ENCODE measurements at places on chromosomes 3 and 15. TPM values are rescaled to one million over a fixed set of nuclear protein-coding genes. Genes with fewer than 3 reads are reported as not detected.

- H3K27me3 ChIP-seq: no peaks in the 10 kb centered on the region
- H3K4me3 ChIP-seq: no peak overlapping the region
- DNase-seq: no peak
- no peaks in the 10 kb centered on the region for H3K36me3 ChIP-seq
- H3K27ac ChIP-seq: no peak overlapping the region
- no peaks in the 10 kb centered on the region for H3K4me1 ChIP-seq
These were observed 172.1 kb downstream of the TBC1D2B start for GRCh38 chr15:77905301-77905920.

GRCh38 chr3:142272200-142272891 lies 47.0 kb upstream of the GK5 start:
- H3K4me3 ChIP-seq: no peak overlapping the region
- H3K27me3 ChIP-seq: no peaks in the 10 kb centered on the region
- no peaks in the 10 kb centered on the region for H3K4me1 ChIP-seq
- DNase-seq: no peak

DNA sequence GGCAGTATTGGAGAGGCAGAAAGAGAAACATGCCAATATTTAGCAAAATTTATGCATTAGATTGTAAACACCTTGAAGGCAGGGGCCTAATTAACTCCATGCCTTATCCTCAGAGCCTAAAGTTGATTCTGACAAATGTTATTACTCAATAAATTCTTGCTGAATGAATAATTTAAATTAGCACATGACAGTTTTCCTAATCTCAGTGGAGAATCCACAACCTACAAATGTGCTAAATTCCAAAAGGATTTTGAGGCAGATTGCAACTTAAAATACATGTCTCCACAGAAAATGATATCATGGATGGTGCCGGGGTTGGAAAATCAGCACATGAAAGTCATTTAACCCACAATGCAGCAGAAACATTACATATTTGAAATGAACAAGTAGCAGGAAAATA lies 41.1 kb upstream of the NANOGP8 start:
- no peak overlapping the region for H3K27ac ChIP-seq
- no peaks in the 10 kb centered on the region for H3K4me1 ChIP-seq
- no peaks in the 10 kb centered on the region for H3K36me3 ChIP-seq
- H3K27me3 ChIP-seq: no peaks in the 10 kb centered on the region

DNA sequence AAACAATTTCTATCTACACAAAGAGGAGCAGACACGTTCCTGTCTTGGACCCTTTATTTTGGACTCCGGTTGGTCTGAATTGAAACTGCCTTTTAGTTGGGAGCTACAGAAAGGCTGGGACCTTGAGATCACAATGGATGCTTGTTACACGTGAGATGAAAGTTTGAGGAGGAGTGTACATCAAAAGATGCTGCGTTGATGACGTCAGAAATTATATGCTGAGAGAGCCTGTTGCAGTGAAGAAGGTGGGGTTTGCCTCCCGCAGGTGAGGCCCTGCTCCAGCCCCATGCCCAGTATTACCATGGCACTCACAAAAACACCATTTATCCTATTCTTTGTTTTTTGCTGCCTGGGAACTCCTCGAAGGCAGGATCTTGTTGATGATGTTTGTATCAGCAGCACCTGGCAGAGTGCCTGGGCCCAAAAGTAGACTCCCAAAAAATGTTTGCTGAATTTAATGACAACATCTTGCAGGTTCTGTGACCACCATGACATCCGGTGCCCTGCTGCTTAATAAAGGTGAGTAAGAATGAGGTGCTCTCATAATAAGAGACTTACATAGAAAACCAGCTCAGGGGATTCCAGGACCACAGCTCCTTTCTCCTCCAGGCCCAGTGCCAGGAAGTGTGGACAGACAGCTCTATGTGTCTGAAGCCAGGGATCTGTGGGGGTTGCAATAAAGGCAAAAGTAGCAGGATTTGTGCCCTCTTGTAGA lies 136.1 kb upstream of the UBE2E1 start:
- H3K27me3 ChIP-seq: no peaks in the 10 kb centered on the region
- no peaks in the 10 kb centered on the region for H3K4me1 ChIP-seq
- H3K27ac ChIP-seq: no peak overlapping the region
- H3K4me3 ChIP-seq: no peak overlapping the region
- no peaks in the 10 kb centered on the region for H3K36me3 ChIP-seq

DNA sequence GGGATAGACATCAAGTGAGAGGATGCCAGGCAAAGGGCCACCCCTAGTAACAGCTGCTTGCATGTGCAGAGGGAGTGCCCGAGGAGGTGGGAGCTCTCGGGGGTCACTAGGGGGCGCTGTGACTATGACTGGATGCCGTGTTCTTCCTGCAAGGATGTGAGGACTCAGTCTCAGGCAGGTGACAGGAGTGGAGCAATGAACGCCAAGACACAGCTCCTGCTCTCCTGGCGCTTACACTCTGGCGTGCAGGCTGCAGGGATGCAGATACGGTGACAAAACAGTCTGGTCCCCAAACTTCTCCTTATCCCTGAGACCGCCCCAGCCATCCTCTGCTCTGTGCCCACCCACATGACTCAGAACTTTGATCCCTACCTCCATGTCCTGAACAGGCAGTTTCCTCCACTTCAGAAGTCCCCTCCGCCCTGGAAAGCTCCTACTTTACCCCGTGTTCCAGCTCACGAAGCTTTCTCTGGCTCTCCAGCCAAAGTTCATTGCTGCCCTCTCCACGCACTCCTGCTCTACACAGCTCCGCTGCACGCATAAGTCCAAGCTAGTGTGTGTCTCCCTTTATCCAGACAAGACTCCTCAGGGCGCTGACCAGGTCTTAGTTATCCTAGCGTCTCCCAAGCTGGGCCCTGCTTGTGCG lies 14.7 kb downstream of the RHOV start:
- no peak overlapping the region for H3K4me3 ChIP-seq
- peak; percentile 79 for DNase-seq
- H3K27ac ChIP-seq: peak overlapping the region; percentile 48

Gene CCDC14
- 49.5 TPM for total RNA-seq

Gene CFAP100
- total RNA-seq: not detected

Gene POLQ
- 0.64 TPM for total RNA-seq

Gene TP63
- 20.0 TPM for total RNA-seq

- H3K27ac ChIP-seq: no peak overlapping the region
- H3K4me3 ChIP-seq: no peak overlapping the region
- H3K4me1 ChIP-seq: no peaks in the 10 kb centered on the region
- no peak for DNase-seq
These were observed 99.9 kb upstream of the CNTN4 start for GRCh38 chr3:1998739-1999138.

Gene DNAJA4
- 28.1 TPM for total RNA-seq

DNA sequence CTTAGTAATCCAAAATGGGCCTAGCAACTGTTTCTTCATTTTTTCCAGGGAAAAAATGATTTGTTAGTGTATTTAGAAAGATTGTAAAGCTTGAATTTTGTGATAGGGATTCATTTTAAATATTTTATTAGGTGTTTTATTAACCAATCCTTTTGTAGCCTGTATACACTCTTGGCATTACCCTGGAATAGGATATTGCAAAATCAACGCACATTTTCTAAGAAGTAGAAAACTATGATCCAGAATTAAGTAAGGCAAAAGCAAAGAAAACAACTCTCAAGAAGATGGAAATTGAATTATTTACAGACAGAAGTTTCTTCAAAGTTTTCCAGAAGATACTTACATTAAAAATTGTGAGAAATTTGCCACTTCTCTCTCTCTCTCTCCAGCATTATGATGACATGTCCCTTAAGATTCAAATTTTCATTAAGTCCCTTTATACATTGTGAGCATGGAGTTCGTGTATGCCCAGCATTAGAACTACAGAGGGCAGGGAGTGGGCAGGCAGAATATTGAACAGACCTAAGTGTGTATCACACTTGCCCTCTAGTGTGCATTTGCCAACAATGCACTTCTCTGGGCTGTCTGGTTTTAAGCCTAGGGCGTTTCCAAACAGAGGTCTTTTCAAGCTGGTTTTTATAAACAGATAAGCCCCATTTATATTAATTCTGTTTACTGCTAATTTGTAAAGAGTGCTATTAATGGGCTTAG lies 28.5 kb upstream of the CMSS1 start:
- DNase-seq: no peak
- no peaks in the 10 kb centered on the region for H3K36me3 ChIP-seq
- no peaks in the 10 kb centered on the region for H3K4me1 ChIP-seq
- H3K27ac ChIP-seq: no peak overlapping the region

DNA sequence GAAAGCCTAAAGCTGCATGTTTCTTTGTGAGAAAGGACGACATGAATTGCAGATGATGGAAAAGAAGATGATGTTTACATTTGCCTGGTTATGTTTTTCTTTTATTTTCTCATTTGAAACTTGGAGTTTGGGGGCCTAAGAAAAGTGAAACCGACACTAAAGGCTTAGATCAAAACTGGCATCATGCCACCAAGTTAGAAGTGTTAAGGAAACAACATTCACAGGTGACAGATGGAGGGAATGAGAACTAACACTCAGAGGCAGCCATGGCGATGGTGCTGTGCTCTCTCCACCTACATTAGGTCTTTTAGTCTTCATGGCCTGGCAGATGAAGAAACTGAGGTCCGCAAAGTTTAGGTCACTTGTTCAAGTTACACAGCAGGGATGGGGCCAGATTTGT lies 923.6 kb downstream of the TUSC7 start:
- H3K27ac ChIP-seq: no peak overlapping the region
- no peak for DNase-seq
- no peaks in the 10 kb centered on the region for H3K36me3 ChIP-seq

- H3K27ac ChIP-seq: no peak overlapping the region
- no peaks in the 10 kb centered on the region for H3K36me3 ChIP-seq
- peak overlapping the region; percentile 24 for H3K4me3 ChIP-seq
These were observed 128.8 kb upstream of the PRR23C start for GRCh38 chr3:139173372-139174108.

Gene GABRB3
- total RNA-seq: 1.8 TPM

GRCh38 chr3:168497741-168498140 lies 402.0 kb upstream of the GOLIM4 start:
- H3K27ac ChIP-seq: no peak overlapping the region
- H3K4me1 ChIP-seq: no peaks in the 10 kb centered on the region
- H3K4me3 ChIP-seq: no peak overlapping the region

Gene ACAN
- under 0.01 TPM for total RNA-seq

Gene WNT7A
- total RNA-seq: not detected

- H3K4me1 ChIP-seq: no peaks in the 10 kb centered on the region
- peaks cover under 1% of the 10 kb centered on the region for H3K27me3 ChIP-seq
- H3K36me3 ChIP-seq: no peaks in the 10 kb centered on the region
- DNase-seq: no peak
- H3K4me3 ChIP-seq: no peak overlapping the region
These were observed 46.8 kb upstream of the POMGNT2 start for GRCh38 chr3:43152649-43153048.

DNA sequence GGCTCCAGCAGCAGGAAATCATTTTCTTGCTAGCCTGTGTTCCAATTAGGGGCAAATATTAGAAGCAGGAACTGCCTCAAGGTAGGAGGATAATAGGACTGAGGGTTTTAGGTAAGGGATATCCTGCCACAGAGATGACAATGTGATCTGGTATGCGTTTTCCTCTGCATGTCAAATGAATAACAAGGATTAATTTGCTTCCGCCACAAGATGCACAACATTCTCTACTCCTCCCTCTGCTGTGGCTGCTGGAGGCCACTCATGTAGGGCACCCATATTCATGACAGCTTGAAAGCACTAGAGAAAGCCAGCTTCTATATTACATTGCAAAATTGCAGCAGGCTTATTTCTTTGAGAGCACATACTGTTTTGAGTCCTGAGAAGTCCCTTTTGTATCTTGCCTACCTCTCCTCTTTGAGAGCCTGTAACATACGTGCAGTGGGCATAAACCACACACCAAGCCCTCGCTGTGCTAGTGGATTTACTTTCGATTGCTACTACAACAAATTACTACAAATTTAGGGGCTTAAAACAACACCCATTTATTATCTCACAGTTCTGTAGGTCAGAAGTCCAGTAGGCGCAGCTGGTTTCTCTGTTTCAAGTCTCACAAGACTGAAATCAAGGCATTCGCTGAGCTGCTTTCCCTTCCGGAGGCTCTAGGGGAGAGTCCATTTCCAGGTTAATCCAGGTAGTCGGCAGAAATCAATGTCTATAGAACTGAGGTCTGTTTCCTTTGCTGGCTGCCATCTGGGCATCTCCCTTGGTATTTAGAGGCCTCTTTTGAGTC lies 5.9 kb upstream of the CD47 start:
- H3K27ac ChIP-seq: no peak overlapping the region
- no peak overlapping the region for H3K4me3 ChIP-seq
- no peak for DNase-seq
- H3K4me1 ChIP-seq: no peaks in the 10 kb centered on the region
- no peaks in the 10 kb centered on the region for H3K27me3 ChIP-seq
- H3K36me3 ChIP-seq: no peaks in the 10 kb centered on the region

- H3K4me3 ChIP-seq: peak overlapping the region; percentile 55
- H3K27me3 ChIP-seq: no peaks in the 10 kb centered on the region
- H3K4me1 ChIP-seq: peaks cover 6% of the 10 kb centered on the region
- no peaks in the 10 kb centered on the region for H3K36me3 ChIP-seq
These were observed 21.4 kb downstream of the FEM1B start for GRCh38 chr15:68298882-68299381.

DNA sequence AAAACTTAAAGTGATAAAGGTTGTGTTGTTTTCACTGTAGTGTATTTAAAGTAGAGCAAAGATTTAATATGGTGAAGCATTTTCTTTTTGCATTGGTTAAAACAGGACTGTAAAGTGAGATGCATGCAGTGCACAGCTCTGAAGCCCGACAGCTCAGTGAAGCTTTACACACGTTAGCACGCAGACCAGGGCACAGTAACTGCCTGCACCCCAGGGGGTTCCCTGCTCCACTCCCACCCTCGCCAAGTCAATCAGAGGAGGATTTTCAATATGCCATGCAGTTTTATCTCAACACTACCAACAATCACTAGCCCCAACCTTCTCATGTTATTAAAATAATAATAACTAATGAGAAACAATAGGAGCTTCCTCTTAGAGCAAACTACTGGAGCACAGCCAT lies 28.1 kb upstream of the BCL2L10 start:
- no peak overlapping the region for H3K4me3 ChIP-seq
- H3K36me3 ChIP-seq: no peaks in the 10 kb centered on the region
- no peaks in the 10 kb centered on the region for H3K27me3 ChIP-seq

Gene PTX3
- total RNA-seq: 94.1 TPM

DNA sequence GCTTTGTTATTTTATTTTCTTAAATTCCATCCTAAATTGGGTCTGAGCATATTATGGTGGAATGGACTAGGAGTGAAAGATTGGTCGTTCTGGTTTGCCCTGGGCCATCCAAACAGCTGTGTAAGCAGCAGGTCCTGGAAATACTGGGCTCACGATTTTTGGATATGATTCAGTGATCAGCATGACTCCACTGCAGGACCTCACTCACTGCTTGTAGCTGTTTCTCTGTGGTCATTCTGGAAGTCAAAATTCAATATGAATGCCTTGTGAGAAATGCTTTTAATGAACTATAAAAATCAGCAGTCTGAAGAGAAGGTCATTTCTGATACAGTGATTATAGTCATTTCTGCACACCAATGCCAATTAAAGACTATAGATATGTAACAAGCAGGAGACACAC lies 185.0 kb downstream of the RBMS3 start:
- DNase-seq: no peak
- H3K36me3 ChIP-seq: no peaks in the 10 kb centered on the region
- H3K4me1 ChIP-seq: no peaks in the 10 kb centered on the region
